Activated naive CD4-positive, alpha-beta T cell treated with anti-CD3 and anti-CD28 coated beads for 36 hours (primary cell): ENCODE measurements at places on chromosomes 11 and 22. TPM values are rescaled to one million over a fixed set of nuclear protein-coding genes. Genes with fewer than 3 reads are reported as not detected.

UPK3A gene
- total RNA-seq = not detected

DNA sequence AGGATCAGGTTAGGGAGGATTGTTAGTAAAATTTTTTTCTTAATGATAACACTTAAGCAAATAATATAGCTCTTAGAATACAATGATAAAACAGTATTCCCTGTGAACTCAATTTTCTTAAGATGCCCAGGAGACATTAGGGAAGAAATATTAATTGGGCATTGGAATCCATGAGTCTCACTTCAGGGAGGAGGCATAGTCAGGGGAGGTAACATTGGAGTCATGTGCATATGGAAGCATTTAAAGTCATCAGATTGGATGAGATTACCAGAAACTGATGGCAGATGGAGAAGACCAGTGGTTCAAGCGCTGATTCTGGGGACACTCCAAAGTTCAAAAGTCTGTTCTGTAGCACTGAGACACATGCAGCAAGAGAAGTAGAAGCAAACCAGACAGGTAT, at the start of gene OR9G1:
Gene OR9G1, plus strand, starts transcription at position 301 of the 400 bp plus-strand sequence. CDS start 1,293 bp downstream, outside the sequence.
- no peak within 1 kb of the TSS for H3K4me3 ChIP-seq
- H3K36me3 ChIP-seq = no peaks in the 10 kb centered on the region
- no peak for DNase-seq
- H3K4me1 ChIP-seq = no peaks in the 10 kb centered on the region
- no peak within 1 kb of the TSS for H3K27ac ChIP-seq

SPI1 gene
- not detected for total RNA-seq

ANKK1 gene
- not detected for total RNA-seq

UCP2 gene
- 157 TPM for total RNA-seq

RASSF10 gene
- total RNA-seq = not detected

DNA sequence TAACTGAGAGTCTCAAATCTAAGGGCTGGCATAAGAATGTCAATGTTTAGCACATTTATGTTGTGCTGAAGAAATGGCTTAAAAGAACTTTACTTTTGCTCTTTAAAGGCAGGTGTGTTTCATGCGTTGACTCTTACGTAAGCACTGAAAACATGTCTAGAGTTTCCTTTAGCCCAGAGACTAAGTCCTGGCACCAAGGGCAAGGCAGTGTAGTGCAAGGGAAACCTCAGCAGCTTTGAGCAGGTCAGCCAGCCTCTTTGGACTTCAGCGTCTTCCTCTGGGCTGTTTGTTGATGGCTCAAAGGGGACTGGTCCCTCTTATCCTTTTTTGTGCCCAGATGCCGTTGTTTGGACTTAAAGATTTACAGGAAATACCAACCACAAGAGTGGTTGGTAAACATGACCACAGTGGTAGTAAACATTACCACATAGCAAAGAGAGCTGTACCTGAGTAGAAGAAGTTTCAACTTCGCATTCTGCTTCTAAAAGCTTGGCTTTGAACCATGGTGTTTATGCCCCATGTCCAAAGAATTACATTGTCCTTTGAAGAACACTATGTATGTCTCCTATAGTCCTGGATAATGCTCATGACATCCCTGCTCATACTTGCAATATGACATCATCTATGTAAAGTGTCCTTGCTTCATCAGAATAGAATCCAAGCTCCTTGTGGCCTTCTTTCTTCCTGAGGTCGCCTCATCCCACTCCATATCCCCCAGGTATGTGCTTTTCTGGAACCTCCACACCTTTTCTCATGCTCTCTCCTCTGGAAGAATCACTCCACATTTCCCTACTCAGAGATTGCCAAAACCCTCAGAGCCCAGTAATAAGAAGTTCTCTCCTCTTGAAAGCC, 23.5 kb downstream of the TENM4 start:
- H3K4me3 ChIP-seq = no peak overlapping the region
- H3K27me3 ChIP-seq = peaks cover 11% of the 10 kb centered on the region
- H3K4me1 ChIP-seq = no peaks in the 10 kb centered on the region
- no peak overlapping the region for H3K27ac ChIP-seq
- no peak for DNase-seq
- no peaks in the 10 kb centered on the region for H3K36me3 ChIP-seq

- H3K36me3 ChIP-seq = no peaks in the 10 kb centered on the region
- no peak overlapping the region for H3K4me3 ChIP-seq
- DNase-seq = no peak
- H3K27ac ChIP-seq = no peak overlapping the region
Observed at GRCh38 chr11:41498726-41499125, 39.3 kb upstream of the LRRC4C start.

- H3K27ac ChIP-seq = no peak overlapping the region
- peak; percentile 92 for DNase-seq
- H3K27me3 ChIP-seq = no peaks in the 10 kb centered on the region
- peaks cover 9% of the 10 kb centered on the region for H3K4me1 ChIP-seq
- peaks cover 23% of the 10 kb centered on the region for H3K36me3 ChIP-seq
Observed at GRCh38 chr11:118488480-118489109, 38.7 kb upstream of the TTC36 start.

DNA sequence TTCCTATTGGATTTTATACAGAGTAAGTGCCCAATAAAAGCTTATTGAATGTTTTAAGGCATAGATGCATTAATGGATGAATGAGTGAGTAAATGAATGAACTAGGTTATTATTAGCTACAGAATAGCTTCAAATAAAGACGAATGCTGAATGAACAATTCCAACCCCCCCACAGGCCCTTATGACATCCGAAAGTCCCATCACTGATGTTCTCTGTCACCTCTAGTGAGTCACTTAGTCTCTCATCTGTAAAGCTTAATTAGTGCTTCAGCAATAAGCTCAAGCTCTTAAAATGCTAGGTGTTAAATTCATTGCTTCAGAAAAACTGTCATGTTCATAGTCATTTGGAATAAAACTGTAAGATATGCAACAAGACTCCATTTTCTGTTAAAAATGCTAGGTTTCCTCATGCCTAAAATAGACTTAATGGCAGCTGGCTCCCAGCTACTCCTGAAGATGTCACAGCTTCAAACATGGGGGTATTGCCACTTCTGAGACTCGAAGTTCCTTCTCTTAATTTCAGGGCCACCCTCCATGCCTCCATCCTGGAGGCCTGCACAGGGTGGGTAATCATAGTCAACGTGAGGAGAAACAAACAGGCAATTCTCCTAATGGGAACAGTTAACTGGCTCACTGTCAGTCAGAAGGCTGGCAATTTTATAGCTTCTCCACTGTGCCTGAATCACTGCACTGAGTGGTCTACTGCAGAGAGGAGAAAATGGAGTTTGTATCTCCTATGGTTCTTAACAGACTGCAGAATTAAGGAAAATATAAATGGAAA, 355.0 kb upstream of the CTSC start:
- H3K4me3 ChIP-seq = no peak overlapping the region
- DNase-seq = no peak
- peaks cover 8% of the 10 kb centered on the region for H3K4me1 ChIP-seq
- no peaks in the 10 kb centered on the region for H3K27me3 ChIP-seq
- no peaks in the 10 kb centered on the region for H3K36me3 ChIP-seq

DNA sequence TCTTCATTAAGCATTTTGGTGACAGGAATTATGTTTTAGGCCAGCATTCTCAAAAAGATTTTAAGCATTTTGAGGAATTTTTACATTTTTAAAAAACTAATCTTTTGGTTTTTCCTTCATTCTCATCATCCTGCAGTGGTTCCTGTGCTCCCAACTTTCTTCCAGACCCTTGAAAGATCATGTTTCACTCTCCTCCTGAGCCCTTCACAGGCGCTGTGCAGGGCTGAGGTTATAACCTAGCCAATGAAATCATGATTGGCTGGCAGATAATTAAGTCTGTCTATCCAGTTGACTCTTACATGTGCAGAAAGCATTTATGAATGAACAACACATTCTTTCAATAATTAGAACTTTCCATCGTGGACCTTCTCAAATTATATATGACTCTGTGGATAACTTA, 226.3 kb downstream of the DDX10 start:
- no peaks in the 10 kb centered on the region for H3K27me3 ChIP-seq
- H3K4me1 ChIP-seq = peaks cover 11% of the 10 kb centered on the region
- H3K4me3 ChIP-seq = no peak overlapping the region
- H3K27ac ChIP-seq = no peak overlapping the region
- peaks cover 7% of the 10 kb centered on the region for H3K36me3 ChIP-seq
- no peak for DNase-seq

GRCh38 chr11:9760193-9760575, 96.3 kb downstream of the SWAP70 start:
- H3K36me3 ChIP-seq = peaks cover 8% of the 10 kb centered on the region
- no peak for DNase-seq
- H3K27ac ChIP-seq = peak overlapping the region; percentile 97
- peaks cover 39% of the 10 kb centered on the region for H3K4me1 ChIP-seq

TCF20 gene
- 60.0 TPM for total RNA-seq

DNA sequence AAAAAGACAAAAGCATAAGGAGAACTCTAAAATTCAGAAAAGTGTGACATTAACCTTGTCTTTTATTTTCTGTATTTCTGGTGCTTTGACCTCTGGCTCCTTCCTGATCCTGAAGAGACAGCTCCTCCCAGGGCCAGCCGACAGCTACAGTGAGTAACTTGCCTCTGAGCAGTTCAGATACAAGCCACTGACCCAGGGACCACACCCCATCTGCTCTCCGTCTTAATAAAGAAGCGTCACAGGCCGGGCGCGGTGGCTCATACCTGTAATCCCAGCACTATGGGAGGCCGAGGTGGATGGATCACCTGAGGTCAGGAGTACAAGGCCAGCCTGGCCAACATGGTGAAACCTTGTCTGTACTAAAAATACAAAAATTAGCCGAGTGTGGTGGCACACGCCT, 6.5 kb downstream of the MLC1 start:
- no peak for DNase-seq
- H3K27me3 ChIP-seq = peaks cover 9% of the 10 kb centered on the region
- H3K27ac ChIP-seq = no peak overlapping the region
- H3K4me3 ChIP-seq = no peak overlapping the region
- no peaks in the 10 kb centered on the region for H3K36me3 ChIP-seq
